ENCODE measurements at places on chromosomes 3 and 15. TPM values are rescaled to one million over a fixed set of nuclear protein-coding genes. Genes with fewer than 3 reads are reported as not detected.

The TUSC7 gene
- total RNA-seq, result not detected

The SPESP1 gene
- total RNA-seq, result 1.6 TPM

The SCG5 gene
- 7.6 TPM for total RNA-seq

The ST6GAL1 gene
- 82.9 TPM for total RNA-seq

The CPN2 gene
- total RNA-seq, result 0.12 TPM

The SLCO2A1 gene
- 17.1 TPM for total RNA-seq

The SH3GL3 gene
- total RNA-seq, result 4.3 TPM

The DPH3 gene
- total RNA-seq, result 9.9 TPM

The ROPN1 gene
- total RNA-seq, result not detected

The CIB2 gene
- 14.0 TPM for total RNA-seq

The DNAH12 gene
- 0.41 TPM for total RNA-seq

The PPP1R14D gene
- total RNA-seq, result not detected

The ENTPD3 gene
- total RNA-seq, result 1.9 TPM

The C2CD4B gene
- total RNA-seq, result 15.8 TPM

The TNFSF10 gene
- total RNA-seq, result 50.2 TPM

The FILIP1L gene
- total RNA-seq, result 16.6 TPM

The FGD5 gene
- total RNA-seq, result 35.8 TPM

The KBTBD13 gene
- 1.2 TPM for total RNA-seq

The IL5RA gene
- 0.88 TPM for total RNA-seq

The NME9 gene
- total RNA-seq, result 1.6 TPM

The CHRD gene
- 32.6 TPM for total RNA-seq

The IQCF5 gene
- total RNA-seq, result not detected

The PCOLCE2 gene
- 6.0 TPM for total RNA-seq

The CISH gene
- total RNA-seq, result 36.6 TPM

The TMEM212 gene
- not detected for total RNA-seq

The SHC4 gene
- 2.0 TPM for total RNA-seq

The SLC22A14 gene
- 1.7 TPM for total RNA-seq

The TMC3 gene
- not detected for total RNA-seq

The PP2D1 gene
- not detected for total RNA-seq

The ZDHHC19 gene
- total RNA-seq, result 1.1 TPM

The RASSF1 gene
- 35.8 TPM for total RNA-seq

The ADAMTS9 gene
- total RNA-seq, result 151 TPM

The CSTA gene
- 2.0 TPM for total RNA-seq

Data from metanephros (tissue), 2 donors.